ENCODE measurements at places on chromosomes 1 and 21.

DNA sequence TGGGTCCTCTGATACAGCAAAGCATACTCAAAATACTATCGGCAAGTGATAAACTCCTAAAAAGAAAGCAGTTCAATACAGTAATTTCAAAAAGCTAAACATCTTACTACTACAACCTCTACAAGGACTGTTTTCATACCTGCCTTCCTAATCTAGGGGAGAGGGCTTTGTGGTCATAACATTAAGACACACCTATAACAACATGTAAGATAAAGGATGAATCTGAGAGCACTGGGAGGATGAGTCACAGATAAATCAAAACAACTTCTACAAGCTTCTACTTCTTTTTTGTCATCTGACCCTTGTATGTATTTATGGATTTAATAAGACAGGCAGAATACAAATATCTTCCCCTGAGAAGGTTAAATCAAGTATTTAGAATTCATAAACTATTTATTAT, 40.0 kb downstream of the LTN1 start:
- no peak for DNase-seq

DNA sequence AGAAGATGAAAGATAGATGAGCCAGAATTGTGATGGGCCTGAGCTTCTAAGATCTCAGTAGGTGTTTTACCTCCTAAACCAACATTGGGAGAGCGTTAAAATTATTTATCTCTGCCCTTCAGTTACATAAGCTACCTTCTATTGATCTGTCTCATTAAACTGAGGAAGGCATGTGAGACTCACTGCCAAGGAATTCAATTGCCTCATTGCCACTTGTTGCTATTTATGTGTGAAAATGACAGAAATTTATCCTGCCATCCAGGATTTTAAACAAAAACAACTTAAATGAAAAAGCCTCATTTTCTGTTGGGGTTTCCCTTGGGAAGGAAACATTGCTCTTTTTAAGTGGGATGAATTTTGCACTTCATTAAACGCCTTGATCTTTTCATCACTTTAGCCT, 78.7 kb upstream of the RUNX1 start:
- DNase-seq = no peak

DNA sequence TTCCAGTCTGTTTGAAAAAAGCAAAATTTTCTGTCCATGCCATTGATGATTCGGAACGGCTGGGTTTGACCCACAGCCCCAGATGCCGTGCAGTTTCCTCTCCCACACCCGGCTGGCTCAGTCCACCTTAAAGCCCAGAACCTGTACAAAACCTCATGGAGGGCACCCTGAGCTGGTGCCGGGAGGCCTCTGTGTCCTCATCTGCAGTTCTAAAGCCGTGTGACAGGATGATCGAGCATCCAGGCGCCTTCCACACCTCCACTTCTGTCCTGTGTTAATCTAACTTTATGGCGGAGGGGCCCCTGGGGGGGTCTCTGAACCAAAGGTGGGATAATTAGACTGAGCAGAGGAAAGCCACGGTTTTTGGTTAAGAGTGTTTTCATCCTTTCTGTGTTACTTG, 49.6 kb downstream of the SLC37A1 start:
- no peak for DNase-seq

DNA sequence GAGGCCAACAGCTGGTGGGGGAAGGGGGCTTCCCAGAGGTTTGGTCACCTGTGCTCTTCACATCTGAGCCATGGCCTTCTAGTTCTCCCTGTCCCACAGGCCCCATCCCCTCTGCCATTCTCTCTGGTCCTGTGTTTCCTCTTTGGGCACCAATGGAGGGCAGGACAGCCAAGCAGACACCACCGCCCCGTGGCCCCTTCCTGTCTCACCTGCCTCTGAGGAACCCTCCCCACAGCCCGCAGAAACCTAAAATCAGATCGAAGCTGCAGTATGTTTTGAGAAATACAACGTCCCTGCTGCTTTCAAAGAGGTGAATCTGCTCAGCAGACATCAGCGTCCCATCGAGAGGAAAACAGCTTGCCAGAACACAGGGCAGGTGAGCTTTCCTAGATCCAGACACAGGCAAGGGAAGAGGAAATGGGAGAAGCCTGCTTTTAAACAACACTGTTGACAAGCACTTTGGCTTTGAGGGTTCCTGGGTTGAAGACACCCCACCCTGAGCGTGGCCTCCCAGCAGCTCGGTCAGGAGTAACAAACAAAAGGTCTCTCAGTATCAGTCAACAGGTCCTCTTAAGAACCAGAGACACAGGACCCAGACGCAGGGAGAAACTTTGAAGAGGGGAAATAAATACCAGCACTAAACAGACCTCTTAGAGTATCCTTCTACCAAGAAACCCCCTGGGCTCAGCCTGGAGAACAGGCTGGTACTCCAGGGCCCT, 2.3 kb downstream of the PANK4 start:
- no peak for DNase-seq

DNA sequence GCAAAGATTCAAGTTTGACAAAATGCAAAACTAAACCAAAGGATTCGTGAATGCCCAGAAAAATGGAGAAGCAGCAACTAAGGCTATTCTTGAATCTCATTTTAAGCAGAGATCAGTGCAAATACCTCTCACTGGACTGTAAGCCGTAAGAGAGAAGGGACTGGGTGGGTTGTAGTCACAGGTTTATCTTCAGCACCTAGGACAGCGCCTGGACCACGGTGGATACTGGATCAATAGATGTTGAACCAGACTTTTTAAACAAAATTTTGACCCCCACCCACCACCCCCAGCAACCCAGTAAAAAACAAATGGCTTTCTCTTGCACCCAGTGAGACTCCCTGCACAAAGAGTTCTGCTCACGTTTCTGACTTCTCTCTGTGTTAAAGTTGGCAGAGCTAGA, 347.1 kb downstream of the AJAP1 start:
- no peak for DNase-seq

- DNase-seq = no peak
Observed at GRCh38 chr1:37423810-37424209, 50.6 kb upstream of the ZC3H12A start.

DNA sequence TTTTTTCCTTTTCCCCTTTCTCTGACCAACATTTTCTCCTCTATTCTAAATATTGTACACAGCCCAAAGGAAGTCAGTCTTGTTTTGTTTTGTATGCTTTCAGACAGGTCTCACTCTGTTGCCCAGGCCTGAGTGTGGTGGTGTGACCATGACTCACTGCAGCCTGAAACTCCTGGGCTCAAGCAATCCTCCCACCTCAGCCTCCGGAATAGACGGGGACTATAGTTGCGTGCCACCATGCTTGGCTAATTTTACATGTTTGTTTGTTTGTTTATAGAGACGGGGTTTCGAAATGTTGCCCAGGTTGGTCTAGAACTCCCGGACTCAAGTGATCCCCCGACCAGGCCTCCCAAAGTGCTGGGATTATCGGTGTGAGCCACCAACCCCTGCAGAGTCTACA, 72.8 kb downstream of the NRIP1 start:
- DNase-seq = no peak

Measured in GM19239 (cell line).